ENCODE measurements at places on chromosomes 11 and 22. TPM values are rescaled to one million over a fixed set of nuclear protein-coding genes. Genes with fewer than 3 reads are reported as not detected.

ADAMTS15 gene
- total RNA-seq = 0.05 TPM

KCNK4 gene
- total RNA-seq = not detected

FGF19 gene
- not detected for total RNA-seq

GLYATL2 gene
- not detected for total RNA-seq

MMP27 gene
- total RNA-seq = not detected

RFPL3 gene
- total RNA-seq = not detected

USP2 gene
- total RNA-seq = 0.17 TPM

CASP1 gene
- 101 TPM for total RNA-seq

ROBO4 gene
- not detected for total RNA-seq

RHOD gene
- total RNA-seq = not detected

DCDC1 gene
- total RNA-seq = not detected

MAP6 gene
- 0.25 TPM for total RNA-seq

CBL gene
- 53.9 TPM for total RNA-seq

BACE1-AS gene
- total RNA-seq = 6.1 TPM

NAALAD2 gene
- not detected for total RNA-seq

OR51B4 gene
- not detected for total RNA-seq

POLR3H gene
- 30.1 TPM for total RNA-seq

MRPL48 gene
- 50.9 TPM for total RNA-seq

CNTN5 gene
- not detected for total RNA-seq

OR5D18 gene
- not detected for total RNA-seq

RFPL1 gene
- not detected for total RNA-seq

EFCAB6 gene
- total RNA-seq = 0.15 TPM

CALCB gene
- 0.89 TPM for total RNA-seq

SCGB1A1 gene
- not detected for total RNA-seq

PRDM11 gene
- 1.6 TPM for total RNA-seq

HEPN1 gene
- not detected for total RNA-seq

TENM4 gene
- not detected for total RNA-seq

EIF3F gene
- total RNA-seq = 262 TPM

NLRX1 gene
- total RNA-seq = 24.2 TPM

GLYAT gene
- not detected for total RNA-seq

CLDN5 gene
- total RNA-seq = 0.40 TPM

All from activated CD4-positive, alpha-beta T cell treated with anti-CD3 and anti-CD28 coated beads, Interleukin-2, amount 10 ng/mL, durations not matched to agents 7 days and 5 days (primary cell).